Activated CD4-positive, alpha-beta T cell treated with anti-CD3 and anti-CD28 coated beads, Interleukin-2, amount 50 U/mL, for 4 hours (primary cell): ENCODE measurements at places on chromosomes 4 and X.

DNA sequence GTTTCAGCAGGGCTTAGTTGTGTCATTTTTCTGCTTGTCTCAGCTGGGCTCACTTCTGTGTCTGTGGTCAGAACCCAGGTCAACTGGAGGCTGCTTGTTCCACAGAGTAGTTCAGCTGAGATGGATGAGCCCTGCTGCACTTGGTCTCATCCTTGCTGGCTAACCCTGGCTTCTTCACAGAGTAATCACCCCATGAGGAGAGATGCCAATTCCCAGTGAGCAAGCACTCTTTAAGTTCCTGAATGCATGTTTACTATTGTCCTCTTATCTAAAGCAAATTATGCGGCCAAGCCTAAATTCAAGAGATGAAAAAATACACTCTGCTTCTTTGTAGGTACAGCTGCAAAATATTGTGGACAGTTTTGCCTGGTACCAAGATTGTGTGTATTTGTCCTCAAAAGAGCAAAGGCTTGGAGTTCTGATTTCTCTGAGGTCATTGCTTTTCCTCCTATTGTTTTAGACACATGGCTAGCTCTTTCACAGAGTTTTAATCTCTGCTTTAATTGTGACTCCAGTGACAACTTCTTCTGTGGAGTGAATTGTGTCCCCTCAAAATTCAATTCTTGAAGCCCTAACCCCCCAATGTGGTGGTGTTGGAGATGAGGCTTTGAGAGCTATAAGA, 236.6 kb upstream of the ANKRD50 start:
- DNase-seq = no peak

GRCh38 chrX:150761176-150761818, 68.1 kb downstream of the MTMR1 start:
- DNase-seq = no peak

GRCh38 chrX:19649226-19649995, 134.1 kb upstream of the MAP3K15 start:
- DNase-seq = no peak

- DNase-seq = no peak
These were observed 67.7 kb downstream of the SLC4A4 start for GRCh38 chr4:71406459-71406963.

- DNase-seq = no peak
These were observed 4.0 kb downstream of the DCLK2 start for GRCh38 chr4:150082241-150082640.

DNA sequence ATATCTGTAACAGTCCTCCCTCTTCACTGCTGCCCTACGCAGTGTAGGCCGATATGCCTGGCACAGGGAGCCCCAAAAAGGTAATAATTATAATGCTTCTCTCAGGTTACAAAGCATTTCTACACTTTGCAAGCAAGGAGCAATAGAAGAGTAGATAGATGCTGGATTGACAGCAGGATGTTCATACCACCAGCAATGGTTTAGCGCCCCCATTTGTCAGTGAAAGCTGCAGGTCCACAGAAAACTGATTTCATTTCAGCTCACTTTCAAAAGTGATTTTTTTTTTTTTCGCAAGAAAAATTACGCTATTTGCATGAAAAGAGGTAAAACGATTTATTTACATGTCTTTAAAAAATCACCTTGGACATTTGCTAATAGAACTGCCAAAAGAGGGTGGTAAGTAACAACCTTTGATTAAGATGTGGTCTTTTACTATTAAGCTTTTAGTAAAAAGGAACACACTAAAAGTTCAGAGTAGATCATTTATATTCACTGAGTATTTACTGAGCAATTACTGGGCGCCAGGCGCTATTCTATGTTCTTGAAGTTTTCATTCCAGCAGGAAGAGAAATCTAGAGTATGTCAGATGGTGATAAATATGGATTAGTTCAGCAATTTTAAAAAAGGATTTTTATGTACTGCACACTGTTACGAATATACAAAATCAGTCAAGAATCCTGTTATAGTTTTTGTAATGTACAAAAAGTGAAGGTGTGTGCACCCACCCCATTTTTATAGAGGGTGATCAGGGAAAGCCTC, 34.4 kb downstream of the HPF1 start:
- no peak for DNase-seq

DNA sequence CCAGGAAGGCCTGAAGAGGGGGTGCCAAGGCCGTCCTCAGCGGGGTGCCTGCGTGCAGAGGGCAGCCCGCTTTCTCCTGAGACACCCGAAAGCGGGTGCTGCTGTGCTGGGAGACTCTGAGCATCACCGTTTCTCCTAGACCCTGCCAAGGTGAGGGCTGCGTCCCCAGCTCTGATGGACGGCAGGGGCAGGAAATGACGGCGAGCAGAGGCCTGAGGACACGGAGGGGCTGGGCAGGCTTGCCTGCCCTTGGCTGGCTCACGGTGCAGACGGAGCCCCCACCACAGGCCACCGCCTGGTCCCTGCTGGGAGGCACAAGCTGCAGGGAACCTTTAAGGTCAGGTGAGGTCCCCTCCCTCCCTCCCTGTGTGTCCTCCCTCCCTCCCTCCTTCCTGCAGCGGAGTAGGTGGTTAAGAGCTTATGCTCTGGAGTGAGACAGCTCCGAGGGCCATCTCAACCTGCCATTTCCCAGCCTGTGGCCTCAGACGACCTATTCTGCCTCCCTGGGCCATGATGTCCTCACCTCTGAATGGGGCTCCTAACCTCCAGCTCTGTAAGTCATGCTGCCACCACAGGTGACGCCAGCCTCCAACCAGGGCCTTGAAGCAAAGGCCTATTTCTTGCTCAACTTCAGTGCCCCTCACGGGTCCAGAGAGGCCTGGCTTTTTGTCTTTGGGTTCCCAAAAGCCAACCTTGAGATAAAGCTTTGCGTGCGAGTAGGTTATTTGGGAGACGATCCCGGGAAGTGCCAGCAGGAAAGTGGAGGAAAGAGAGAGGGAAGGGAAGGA, 54.2 kb upstream of the GRPEL1 start:
- DNase-seq = no peak

- DNase-seq = peak; percentile 65
These were observed 136.4 kb downstream of the ZNF674 start for GRCh38 chrX:46408553-46409407.

- no peak for DNase-seq
These were observed 106.8 kb downstream of the HDAC8 start for GRCh38 chrX:72465889-72466288.

GRCh38 chr4:2248821-2249261, 6.9 kb upstream of the HAUS3 start:
- DNase-seq = no peak

DNA sequence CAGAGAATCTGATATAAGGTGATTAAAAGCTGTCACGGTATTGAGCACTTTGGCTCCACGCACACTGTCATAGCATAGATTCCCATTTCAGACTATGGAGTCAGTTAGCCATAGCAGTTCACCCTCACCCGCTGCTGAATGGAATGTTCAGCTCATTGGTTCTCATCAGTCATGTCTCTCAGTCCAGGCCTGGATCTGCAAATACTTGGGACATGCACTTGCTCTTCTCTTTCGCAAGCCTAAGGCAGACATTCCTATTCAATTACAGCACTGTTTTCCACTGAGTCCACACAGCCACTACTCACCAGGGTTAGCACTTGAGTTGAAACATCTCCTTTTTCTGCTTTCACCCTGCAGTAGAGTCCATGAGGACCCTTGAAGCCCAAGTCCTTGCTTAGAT, 30.6 kb upstream of the SCML1 start:
- no peak for DNase-seq

DNA sequence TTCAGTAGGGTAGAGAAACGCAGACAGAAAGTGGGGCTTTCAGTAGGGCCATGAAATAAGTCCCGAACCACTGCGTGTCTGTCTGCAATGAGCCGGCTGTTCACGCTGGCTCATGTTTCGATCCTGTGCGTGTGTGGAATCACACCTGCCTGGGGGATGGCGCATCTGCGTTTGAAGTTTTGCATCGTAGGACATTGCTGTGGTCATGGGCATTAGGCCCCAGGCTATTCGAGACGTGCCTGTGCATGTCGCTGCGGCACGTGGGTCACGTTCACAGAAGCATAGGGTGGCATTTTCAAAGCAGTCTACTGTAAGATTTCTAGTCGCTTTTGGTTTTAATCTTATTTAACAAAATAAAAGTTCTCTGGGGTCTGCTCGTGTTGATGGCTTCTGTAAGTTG, 25.5 kb upstream of the HGFAC start:
- DNase-seq = no peak

GRCh38 chr4:26723216-26723615, 137.4 kb upstream of the STIM2 start:
- DNase-seq = no peak

DNA sequence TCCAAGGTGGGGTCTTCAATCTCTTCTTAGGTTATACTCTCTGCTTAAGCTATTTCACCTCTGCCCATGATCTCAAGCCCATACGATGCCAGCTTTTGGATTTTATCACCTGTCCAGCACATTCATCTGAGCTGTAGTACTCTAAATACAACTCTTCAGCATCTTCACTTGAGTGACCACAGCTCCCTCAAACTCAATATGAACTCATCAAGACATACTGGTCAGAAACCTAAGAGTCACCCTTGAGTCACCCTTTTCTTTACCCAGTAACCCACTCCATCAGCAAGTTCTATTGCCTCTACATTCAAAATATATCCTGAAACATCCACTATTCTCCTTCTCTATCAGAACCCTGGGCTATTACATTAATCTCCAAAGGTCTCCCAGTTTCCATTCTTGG, 69.4 kb downstream of the DCHS2 start:
- DNase-seq = no peak

- DNase-seq = no peak
These were observed 1023.3 kb upstream of the TENM3 start for GRCh38 chr4:181219783-181220416.

GRCh38 chrX:77527233-77528001, 80.2 kb downstream of the FGF16 start:
- DNase-seq = no peak

GRCh38 chrX:155330992-155331391, 3.4 kb downstream of the CLIC2 start:
- no peak for DNase-seq

GRCh38 chr4:139145552-139145932, 31.5 kb downstream of the ELF2 start:
- DNase-seq = no peak

- no peak for DNase-seq
These were observed 135.0 kb downstream of the RBM46 start for GRCh38 chr4:154916068-154916467.

GRCh38 chrX:9316096-9316495, 148.8 kb upstream of the TBL1X start:
- no peak for DNase-seq

DNA sequence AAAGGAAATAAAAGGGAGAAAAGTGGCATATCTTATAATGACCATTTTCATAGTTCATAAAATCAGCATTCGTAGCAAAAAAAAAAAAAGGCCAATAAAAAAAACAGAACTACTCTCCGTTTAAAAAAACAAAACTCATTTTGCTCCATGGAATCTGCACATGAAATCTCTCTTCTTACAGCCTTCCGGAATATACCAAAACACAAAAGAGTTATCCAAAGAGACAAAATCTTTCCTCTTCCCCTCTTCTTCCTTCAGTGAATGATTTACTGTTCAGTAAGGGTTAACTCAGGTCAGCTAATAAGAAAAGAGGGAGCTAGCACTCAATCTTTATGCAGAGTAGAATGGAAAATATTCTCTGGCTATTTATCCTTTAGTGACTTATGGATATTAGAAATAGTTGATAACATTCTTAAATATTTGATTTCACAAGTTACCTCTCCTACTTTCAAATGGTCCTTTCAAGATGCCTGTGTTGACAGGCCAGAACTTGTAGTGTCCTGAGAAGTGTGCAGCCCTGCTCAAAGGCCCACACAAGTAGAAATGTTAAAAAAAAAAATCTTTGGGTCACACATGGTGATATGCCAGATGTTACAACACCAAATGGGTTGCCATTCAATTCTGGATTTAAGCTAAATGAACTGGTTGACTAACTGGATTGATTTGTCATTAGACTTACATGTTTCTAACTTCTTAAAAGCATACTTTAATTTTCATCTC, 42.1 kb downstream of the PDGFC start:
- no peak for DNase-seq

DNA sequence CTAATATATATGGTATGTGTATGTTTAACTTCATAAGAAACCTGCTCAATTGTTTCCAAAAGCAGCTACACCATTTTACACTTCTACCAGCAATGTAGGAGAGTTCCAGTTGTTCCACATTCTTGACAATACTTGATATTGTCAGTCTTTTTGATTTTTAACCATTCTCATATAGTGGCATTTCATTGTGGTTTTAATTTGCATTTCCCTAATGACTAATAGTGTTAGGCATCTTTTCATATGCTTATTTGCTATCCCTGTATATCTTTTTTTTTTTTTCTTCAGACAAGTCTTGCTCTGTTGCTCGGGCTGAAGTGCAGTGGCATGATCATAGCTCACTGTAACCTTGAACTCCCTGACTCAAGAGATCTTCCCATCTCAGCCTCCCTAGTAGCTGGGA, 58.2 kb upstream of the TRIM2 start:
- DNase-seq = no peak

GRCh38 chr4:73904491-73904890, 35.3 kb downstream of the CXCL1 start:
- no peak for DNase-seq

- DNase-seq = no peak
These were observed 164.2 kb downstream of the CBR4 start for GRCh38 chr4:168845897-168846296.

GRCh38 chr4:5650040-5650439, 58.3 kb downstream of the EVC2 start:
- DNase-seq = no peak

DNA sequence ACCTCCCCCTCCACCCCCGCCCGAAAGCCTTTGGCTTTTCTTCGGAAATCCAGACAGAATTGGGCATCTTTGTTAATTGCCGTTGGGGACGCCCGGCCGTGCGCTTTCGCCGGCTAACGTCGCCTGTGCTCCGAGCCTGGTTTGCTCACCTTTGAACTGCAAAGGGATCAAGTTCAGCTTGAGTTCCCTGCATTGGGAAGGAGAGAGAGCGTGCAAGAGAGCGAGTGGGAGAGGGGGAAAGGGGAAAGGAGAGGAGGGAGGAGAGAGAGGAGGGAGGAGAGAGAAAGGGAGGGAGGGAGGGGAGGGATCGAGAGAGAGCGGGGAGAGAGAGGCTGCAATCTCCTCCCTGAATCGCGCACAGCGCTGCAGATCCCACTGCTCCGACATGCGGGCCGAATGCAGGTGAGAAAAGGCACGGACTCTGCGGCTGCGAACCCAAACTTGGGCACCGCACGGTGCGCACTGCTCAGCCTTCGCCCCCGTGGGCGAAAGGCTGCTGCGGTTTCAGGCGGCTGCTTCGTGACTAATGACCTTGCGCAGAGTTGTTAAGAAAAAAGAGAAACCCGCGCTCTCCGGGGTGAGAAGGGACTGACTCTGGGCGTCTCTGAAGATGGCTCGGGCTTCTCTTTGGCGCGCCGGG, at the start of gene PCDH7:
Gene PCDH7, plus strand, starts transcription at position 349 of the 640 bp plus-strand sequence. CDS start 1,054 bp downstream, outside the sequence.
- no peak for DNase-seq
